ENCODE measurements at places on chromosomes 7 and 10. TPM values are rescaled to one million over a fixed set of nuclear protein-coding genes. Genes with fewer than 3 reads are reported as not detected.

GRCh38 chr10:20858292-20859124 lies 38.6 kb downstream of the NEBL start:
- DNase-seq = peak; percentile 76

GRCh38 chr10:125795128-125795527 lies 19.5 kb upstream of the MMP21 start:
- DNase-seq = peak; percentile 16

DNA sequence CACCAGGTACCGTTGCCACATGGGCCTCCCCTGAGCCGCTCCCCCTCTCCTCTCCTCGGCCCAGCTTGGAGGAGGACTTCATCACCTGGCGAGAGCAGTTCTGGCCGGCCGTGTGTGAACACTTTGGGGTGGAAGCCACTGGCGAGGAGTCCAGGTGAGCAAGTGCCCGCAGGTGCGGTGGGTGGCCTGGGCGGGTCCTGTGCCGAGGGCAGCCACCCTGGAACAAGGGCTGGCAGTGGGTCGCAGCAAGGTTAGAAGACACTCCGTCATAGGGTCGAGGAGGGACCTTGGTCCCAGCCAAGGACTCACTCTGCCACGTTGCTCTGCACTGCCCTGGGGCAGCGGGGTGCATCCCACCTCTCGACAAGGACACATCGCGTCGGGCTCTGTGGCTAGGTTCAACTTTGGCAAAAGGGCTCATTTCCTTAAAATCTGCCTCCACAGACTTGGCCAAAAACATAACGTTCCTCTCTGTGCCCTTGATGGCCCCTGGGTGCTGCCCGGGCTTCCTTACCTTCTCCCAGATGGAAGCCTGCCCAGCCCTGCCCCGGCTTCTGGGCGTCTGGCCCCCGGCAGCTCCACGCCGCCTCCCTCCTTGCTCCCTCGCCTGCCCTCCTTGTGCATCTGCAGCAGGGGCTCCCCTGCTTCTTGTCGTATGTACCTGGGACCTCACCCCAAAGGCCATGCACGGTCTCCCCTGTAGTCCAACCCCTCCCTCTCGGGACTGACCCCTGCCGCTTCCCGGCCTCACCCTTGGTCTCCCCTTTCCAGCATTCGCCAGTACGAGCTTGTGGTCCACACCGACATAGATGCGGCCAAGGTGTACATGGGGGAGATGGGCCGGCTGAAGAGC lies 12.7 kb downstream of the TMEM120A start:
- no peak for DNase-seq

- no peak for DNase-seq
These were observed 81.4 kb upstream of the GJD4 start for GRCh38 chr10:35523670-35524225.

GRCh38 chr10:2340831-2341647 lies 603.7 kb upstream of the ADARB2 start:
- DNase-seq = peak; percentile 3

Gene CCDC3
- not detected for total RNA-seq

DNA sequence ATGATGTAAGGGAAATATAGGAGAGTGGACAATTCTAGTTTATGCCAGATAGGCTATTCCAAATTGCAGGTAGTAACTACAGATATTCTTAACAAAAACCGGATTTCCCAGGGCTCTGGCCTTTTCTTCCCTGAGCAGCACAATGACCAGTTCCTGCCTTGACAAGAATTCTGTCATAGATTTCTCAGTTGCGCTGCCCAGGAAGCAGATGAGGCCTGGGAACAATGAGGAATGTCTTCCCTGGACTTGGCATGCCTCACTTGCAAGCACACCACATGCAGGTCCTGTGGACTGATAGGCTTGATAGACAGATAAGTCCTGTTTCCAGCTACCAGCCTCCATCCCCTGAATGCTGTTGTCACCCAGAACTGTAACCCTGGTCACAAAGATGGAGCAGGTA lies 174.5 kb upstream of the PRSS58 start:
- no peak for DNase-seq

GRCh38 chr7:159070431-159071148 lies 74.1 kb downstream of the VIPR2 start:
- no peak for DNase-seq

GRCh38 chr7:6653071-6654003 lies 16.2 kb downstream of the ZNF316 start:
- no peak for DNase-seq

Gene WAPL
- total RNA-seq = 39.5 TPM

Gene MMD2
- total RNA-seq = not detected
